Fibroblast of the conjunctiva (primary cell): ENCODE measurements at places on chromosomes 7 and 10.

DNA sequence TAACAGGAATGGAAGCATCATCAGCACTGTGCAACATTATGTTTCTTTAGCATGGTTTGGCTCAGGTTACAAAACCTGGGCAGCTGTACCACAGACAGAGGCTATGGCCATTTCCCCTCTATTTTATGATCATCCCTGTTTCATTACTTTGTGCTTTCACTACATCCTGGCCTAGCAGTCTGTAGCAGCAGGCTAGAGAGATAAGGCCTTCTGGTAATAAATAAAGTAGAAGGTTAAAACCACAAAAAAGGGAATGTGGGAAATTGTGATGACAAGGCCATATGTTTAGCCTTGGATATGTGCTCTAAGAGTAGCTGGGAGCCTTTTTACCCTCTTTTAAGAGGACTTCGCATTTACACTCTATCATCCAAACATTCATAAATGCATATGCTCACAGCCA is 266.2 kb upstream of the PHF14 start:
- no peak for DNase-seq

GRCh38 chr10:106734220-106734619 is 430.3 kb downstream of the SORCS1 start:
- no peak for DNase-seq

DNA sequence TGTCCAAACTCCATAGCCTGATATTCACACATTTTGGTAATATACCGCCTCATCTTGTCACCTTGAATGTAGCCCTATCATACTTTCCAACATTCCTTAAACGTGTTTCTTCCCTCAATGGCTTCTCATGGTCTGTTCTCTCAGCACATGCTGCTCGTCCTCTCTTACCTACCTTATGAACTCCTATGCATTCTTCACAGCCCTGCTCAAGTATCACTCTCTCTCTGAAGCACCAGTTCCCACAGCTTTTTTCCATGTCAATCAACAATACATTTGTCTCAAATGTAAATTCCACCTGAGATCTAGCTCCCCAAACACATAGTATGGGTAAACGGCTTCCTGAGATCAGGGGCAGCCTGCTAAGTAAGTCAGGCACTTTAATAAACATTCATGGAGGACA is 85.2 kb upstream of the ZMIZ1 start:
- DNase-seq = no peak

DNA sequence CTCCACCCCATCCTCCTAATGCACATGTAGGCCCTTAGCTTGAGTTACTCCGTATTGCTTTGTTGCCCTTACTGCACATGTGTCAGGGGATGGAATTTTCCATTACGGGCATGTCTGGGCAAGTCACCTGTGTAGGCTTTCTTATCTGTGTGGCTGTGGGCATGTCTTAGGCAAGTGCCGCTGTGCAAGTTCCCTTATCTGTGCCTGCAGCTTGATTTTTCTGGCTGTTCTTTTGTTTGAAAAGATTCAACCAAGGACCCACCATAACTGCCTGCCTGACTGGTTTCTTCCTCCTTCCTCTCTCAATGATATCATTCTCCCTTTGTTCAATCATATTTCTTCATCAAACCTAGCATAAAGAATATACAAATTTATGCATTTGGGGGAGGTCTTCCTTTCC is 88.5 kb downstream of the AKR1D1 start:
- no peak for DNase-seq

DNA sequence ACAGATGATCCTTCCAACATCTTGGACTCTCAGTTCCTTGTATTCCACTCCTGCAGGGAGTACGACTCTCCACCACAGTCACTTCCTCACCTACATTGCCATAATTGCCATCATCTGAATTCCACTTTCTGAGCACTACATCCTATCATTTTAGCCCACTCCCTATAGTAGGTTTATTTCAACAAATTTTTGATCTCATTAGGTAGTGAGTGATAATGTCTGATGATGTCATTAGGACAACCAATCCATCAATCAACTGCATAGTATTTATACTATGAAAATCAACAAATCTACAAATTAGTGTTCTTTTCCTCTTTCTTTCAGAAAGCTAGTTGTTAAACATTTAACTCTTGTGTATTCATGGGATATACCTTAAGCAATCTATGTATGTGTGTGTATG is 13.7 kb upstream of the TRA2A start:
- no peak for DNase-seq

DNA sequence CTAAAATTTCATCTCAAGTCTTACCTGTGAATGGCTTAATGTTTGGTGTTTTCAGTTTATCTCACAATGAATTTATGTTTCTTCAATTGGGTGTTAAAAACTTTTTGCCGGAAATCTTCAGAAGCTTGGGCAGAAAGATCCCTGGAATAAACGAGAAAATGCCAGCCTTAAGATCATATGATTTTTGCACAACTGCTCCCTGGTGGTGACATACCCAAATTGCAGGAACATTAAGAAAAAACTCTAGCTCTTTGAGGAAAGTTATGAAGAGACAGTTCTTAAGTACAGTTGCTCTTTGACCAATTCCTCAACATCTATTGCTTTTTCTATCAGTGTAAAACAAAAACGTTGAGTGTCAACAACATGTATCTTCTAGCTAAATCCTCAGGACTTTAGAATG is 48.2 kb upstream of the CREB5 start:
- DNase-seq = no peak

- DNase-seq = peak; percentile 80
These were observed 7.3 kb downstream of the FGFBP3 start for GRCh38 chr10:91901784-91902677.
